Body of pancreas (tissue), 4 donors: ENCODE measurements at places on chromosomes 13 and 19. TPM values are rescaled to one million over a fixed set of nuclear protein-coding genes. Genes with fewer than 3 reads are reported as not detected.

DNA sequence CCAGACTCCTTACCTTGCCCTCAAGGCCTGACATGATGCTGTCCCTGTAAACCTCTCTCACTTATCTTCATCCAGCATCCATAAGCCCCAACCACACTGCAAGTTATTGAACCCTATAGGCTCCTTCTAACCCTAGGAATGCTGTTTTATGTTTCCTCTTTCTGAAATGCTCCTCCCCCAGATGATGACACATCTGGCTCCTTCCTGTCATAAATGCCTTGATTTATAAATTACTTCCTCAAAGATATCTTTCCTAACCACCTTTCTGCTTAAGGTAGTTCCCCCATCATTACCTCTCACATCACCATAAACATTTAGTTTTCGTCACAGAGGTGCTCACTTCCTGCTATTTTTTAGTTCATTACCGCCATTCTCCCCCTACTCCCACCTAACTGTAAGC lies 12.3 kb downstream of the RUBCNL start:
- no peak for DNase-seq

DNA sequence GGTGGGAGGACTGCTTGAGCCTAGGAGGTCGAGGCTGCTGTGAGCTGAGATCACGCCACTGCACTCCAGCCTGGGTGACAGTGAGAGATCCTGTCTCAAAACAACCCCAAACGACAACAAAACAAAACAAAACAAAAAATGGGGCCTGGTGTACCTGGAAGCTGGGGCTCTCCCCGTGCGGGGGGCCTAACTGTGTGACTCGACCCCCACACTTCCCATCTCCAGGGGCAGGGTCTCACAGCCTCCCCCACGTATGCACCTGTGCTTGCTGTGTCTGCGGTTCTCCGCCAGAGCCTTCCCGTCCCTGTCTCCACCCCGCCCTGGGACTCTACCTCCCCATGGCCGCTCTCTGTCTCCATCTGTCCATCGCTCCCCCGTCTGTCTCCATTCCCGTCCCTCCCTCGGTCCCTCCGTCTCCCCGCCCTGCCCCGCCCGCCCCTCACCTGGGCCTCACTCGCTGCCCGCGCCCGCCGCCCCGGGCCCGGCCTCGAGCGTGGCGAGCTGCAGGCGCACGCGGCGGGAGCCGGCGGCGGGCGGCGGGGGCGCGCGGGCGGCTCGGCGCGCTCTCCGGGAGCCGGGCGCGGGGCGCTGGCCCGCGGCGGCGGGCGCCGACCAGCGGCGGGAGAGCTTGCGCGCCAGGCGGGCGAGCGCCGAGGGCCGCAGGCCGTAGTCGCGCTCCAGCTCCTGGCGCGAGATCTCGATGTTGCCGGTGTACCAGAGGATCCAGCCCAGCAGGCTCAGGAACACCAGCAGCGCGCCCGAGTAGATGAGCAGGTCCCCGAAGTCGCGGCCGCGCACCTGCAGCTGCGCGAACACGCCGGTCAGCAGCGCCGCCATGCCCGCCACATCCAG lies 587 bp downstream of the TMEM238 start:
- DNase-seq: peak; percentile 71

- no peak for DNase-seq
These were observed 87.6 kb downstream of the ARHGEF7 start for GRCh38 chr13:111202745-111203144.

DNA sequence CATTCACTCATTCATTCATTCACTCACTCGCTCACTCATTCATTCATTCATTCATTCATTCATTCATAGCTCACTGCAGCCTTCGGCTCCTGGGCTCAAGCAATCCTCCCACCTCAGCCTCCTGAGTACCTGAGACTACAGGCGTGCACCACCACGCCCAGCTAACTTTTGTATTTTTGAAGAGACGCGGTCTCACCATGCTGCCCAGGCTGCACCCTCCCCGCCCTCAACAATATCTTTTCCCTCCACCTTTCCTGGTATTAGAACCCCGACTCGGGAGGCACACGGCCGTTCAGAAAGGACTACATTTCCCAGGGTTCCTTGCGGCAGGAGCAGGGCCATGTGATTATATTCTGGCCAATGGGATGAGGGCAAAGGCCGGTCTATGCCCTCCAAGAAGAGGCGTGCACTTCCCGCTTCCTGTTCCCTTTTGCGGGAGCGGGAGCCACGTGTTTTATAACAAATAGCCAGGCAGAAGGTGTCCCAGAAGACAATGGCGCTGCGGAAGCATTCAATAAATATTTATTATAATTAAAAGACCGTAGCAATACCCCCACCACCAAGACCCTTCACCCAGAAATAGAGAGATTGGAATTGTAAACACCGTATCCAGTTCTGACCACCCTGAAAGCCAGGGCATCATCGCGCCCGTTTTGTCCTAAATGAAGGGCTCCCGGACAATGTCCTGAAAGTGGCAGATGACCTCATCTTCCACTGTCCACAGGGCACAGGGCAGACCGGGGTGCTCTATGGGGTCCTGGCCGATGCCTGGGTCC lies 15.9 kb downstream of the TICAM1 start:
- peak; percentile 94 for DNase-seq

DNA sequence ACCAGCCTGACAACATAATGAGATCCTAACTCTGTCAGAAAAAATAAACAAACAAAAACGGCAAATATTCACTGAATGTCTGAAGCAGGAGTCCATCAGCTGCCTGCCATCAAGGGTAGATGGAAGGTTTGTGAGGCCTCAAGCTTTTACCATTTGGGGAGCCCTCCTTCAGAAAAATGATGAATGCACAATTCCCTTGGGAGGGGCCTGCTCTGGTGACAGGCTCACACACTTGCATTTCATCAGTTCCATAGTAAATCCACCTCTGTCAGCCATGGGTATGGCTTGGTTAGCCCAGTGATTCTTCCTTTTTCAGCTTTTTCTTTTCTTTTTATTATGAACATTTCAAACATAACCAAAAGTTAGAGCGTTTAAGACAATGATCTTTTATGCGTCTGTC lies 26.3 kb upstream of the KATNAL1 start:
- no peak for DNase-seq

- DNase-seq: no peak
These were observed at the start of gene MYO1F for GRCh38 chr19:8577247-8577646. Gene MYO1F, minus strand, starts transcription at chr19:8577442. Its CDS starts 133 bp downstream, at chr19:8577309.

DNA sequence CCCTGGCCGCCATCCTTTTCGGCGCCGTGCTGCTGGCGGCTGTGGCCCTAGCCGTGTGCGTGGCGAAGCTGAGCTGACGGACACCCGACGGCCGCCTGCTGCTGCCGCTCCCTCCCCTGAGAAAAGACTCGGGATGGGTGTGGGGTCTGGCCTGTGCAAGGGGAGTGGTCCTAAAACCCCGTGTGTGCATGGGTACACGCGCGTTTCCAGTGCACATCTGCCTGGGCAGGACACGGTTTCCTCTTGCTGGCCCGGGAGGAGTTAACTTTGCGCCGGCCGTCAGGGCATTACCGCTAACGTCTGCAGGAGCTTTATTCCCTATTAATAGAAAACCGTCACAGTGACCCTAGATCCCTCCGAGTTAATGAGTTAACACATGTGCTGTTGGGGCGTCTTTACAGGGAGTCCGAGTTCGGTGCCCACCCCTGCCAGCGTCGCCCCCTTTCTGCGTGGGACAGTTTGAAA lies 1.3 kb downstream of the RGS9BP start:
- DNase-seq: no peak

GRCh38 chr13:33541962-33542308 lies 256.4 kb upstream of the STARD13 start:
- no peak for DNase-seq

DNA sequence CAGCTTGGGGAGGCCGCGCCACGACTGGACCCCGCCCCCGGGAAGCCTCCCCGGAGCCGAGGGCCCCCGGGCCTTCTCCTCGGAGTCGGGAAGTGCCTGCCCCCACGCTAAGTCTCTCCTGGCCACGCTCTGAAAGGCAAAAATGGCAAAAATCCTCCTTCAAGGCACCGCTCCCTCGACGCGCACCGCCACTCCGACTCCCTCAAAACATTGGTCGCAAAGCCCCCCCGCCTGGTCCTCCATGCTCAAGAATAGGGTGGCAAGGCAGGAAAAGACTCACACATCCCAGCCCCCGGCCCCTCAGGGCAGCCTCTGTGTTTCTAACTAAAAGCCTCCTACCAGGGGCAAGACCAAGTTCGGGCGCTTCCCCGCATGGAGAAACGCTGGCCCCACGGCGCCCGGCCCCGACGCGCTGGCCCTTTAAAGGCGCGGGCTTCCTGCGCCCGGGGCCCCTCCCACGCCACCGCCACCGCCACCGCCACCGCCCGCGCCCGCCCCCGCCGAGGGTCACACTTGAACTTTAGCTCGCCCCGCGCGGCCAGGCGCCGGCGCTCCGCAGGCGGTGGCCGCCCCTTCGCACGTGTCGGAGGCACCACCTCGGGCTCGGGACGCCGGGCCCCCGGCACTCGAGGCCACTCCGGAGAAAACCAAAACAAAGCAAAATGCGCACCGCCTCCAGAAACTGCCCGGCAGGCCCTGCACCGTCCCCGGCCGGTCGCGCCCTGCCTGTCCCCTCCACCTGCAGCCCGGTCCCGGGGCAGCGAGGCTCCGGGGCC lies 1.9 kb downstream of the FOXO1 start:
- DNase-seq: peak; percentile 79

DNA sequence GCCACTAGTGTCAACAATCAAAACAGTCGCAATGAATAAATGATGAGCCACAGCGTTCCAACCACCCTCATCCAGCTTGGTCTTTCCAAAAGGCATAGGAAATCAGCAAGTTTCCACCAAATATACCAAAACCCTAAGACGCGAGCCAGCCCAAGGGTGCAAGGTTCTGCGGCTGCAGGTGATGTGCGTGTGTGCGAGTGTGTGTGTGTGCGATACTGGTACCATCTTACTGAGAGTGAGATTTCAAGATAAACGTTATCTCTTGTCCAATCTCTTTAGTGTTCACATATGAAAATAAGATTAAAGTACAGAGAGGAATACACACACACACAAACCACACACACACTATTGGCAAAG lies 895 bp upstream of the TRPC4 start:
- DNase-seq: no peak

- no peak for DNase-seq
These were observed 186.8 kb upstream of the TSC22D1 start for GRCh38 chr13:44762911-44763310.

DNA sequence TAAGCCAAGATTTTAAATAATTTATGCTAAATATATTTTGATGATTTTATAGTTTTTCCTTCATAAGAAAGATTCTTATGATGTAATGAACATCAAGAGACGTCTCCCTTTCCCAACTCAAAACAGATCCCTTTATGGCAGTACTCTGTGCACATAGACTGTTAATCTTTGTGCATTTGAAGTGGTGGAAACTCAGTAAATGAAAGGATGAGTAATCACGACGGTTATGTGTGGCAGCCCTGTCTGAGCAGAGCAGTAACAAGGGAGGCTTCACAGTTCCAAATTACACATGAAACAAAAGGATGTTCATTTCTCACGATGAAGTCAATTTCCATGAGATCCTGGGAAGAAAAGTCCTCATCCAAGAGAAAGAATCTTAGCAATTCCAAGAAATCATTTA lies 498.1 kb downstream of the KLF5 start:
- no peak for DNase-seq

- peak; percentile 69 for DNase-seq
These were observed 883 bp downstream of the ZNF441 start for GRCh38 chr19:11767633-11768133.

GRCh38 chr19:32767951-32768679 lies 48.5 kb downstream of the TDRD12 start:
- no peak for DNase-seq

GRCh38 chr13:41127701-41128100 lies 4.9 kb downstream of the KBTBD6 start:
- DNase-seq: no peak

- DNase-seq: no peak
These were observed 392.5 kb upstream of the DACH1 start for GRCh38 chr13:72259528-72259927.

DNA sequence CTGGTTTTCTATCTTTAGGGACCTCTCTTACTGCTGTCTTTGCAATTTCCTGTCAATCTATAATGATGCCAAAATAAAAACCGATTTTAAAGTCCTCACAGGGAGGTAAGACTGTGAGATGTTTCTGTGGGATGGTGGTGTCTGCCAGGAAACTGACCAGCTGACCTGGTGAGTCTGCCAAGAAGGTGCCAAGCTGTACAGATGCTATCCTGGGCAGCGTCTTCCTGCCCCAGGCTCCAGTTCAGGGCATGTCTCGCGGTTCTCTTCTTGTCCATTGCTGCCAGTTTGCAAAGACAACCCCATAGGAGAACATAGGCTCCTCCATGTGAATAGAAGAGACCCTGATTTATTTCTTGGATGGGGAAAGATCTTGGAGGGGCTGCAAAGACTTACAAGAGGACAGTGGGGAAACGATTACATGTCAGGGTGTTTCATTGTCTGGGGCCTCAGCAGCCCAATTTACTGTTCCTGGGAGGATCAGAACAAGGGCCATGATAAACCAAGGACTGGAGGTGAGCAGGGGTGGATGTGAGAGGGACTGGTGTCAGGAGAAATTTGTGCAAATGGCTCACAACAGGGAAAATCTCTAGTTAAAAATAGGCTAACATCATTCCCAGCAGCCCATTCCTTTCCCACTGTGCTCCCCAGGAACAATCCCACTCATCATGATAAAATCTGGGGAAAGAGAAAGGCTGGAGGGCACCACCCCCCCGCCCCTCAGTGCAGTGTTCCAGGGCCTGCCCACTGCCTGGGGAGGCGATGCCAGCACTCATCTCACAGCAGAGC lies 42.7 kb upstream of the VSTM2B start:
- DNase-seq: no peak

DNA sequence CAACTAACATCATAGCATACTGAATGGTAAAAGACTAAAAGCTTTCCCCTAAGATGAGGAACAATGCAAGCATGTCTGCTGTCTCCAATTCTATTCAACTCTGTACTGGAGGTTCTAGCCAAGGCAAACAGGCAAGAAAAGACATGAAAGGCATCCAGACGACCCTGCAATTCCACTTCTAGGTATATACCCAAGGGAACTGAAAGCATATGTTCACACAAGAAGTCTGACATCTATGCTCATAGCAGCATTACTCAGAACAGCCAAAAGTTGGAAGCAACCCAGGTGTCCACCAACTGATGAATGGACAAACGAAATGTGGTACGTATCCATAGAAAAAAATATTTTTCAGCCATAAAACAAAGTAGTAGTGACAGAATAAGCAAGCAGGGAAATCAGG lies 39.1 kb downstream of the PEPD start:
- DNase-seq: no peak

DNA sequence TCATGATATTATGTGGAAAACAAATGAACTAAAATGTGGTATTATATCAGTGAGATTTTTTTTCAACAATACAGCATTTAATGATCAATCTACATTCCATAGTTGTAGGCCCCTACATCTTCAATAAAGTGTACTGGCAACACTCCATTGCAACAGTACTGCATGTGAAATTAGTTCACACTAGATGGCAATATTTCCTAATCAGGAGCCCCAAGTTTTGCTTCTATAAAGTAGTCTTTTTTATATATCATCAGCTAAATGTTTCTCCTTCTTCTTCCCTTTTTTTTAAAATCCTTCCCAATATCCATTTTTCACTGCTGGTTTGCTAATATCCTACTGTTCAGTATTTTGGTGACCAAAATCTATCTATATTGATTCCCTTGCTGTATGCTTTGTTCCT lies 528.3 kb upstream of the ATXN8OS start:
- no peak for DNase-seq

GRCh38 chr19:27751044-27751391 lies 1461.9 kb downstream of the UQCRFS1 start:
- no peak for DNase-seq

Gene GPR4
- total RNA-seq: 1.3 TPM

Gene AMER2
- not detected for total RNA-seq

Gene ZNF43
- 9.6 TPM for total RNA-seq

Gene ZNF433
- total RNA-seq: 9.1 TPM

Gene UHRF1
- total RNA-seq: 3.3 TPM

Gene ZNF653
- 22.1 TPM for total RNA-seq

Gene PPFIA3
- 15.2 TPM for total RNA-seq

Gene NCAN
- total RNA-seq: not detected

Gene WDR87
- not detected for total RNA-seq

Gene ZNF146
- 23.7 TPM for total RNA-seq

Gene TLE5
- 166 TPM for total RNA-seq
